ENCODE measurements at places on chromosomes 16 and 17. TPM values are rescaled to one million over a fixed set of nuclear protein-coding genes. Genes with fewer than 3 reads are reported as not detected.
A peak's percentile ranks its signal among the peaks of the same experiment; 100 is the strongest.

DNA sequence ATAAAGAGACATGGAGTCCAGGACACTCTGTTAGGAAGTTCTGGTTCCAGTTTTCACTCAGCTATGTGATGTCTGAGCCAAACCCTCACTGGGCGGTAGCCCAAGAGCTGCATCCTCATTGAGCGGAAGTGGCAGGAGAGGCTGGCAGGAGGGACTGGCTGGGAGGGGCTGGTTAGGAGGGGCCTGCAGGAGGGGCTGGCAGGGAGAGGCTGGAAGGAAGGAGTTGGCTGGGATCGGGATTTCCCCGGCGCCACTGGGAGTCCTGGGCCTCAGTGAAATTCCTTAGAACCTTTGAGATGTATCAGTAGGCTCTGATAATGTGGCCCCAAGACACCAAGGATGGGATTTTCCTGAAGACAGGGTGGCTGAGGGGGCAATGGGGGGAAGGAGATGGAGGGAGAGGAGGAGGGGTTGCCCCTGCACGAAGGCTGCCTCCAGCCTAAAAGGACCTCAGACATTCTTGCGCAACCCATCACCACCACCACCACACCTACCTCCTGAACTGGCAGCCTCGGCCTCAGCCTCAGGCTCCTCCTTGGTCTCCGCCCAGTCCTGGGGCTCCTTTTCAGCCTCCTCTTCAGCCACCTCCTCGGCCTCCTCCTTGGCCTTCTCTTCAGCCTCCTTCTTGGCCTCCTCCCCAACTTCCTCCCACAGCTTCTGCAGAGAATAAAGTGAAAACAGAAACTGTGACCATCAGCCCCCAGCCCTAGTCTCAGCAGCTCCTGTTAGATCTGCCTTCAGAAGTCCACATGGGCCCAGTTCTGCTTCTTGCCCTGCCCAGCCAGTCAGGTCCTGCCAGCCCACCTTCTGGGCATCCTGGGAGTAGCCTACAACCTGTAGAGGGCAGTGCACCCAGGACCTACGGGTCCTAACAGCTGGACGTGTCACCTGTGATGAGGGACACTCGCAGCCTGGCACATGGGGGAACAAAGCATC, 31.7 kb downstream of the CNGB1 start:
- DNase-seq = peak; percentile 2

- DNase-seq = no peak
These were observed 83.3 kb downstream of the HS3ST3A1 start for GRCh38 chr17:13518261-13519000.

GRCh38 chr17:76485569-76485968, 15.7 kb downstream of the RHBDF2 start:
- DNase-seq = peak; percentile 51

Gene ANKRD13B
- total RNA-seq = 29.6 TPM

DNA sequence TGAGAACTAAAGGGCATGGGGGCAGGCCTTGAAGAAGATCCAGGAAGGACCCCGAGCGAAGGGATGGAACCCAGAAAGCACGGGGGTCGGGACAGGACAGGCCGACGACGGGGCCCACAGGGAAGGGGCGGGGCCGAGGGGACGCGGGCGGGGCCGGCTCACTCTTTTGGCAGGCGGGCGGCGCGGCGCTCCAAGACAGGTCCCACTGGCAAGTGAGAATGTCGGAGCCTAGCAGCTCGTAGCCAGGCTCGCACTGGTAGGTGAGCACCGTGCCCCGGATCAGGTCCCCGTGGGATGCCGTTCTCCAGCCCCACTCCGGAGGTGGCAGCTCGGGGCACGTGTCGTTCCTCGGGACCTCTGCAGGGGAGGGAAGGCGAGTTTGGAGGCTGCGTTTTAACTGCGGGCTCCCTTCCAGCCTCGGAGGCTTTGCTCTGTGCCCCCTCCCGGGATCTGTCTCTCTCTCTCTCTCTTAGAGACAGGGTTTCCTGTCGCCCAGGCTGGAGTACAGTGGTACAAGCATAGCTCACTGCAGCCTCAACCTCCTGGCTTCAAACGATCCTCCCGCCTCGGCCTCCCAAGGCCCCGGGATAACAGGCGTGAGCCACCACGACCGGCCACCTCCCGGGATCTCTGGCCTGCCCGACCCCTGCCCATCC, 13.7 kb upstream of the CDIPT start:
- peak; percentile 44 for DNase-seq

DNA sequence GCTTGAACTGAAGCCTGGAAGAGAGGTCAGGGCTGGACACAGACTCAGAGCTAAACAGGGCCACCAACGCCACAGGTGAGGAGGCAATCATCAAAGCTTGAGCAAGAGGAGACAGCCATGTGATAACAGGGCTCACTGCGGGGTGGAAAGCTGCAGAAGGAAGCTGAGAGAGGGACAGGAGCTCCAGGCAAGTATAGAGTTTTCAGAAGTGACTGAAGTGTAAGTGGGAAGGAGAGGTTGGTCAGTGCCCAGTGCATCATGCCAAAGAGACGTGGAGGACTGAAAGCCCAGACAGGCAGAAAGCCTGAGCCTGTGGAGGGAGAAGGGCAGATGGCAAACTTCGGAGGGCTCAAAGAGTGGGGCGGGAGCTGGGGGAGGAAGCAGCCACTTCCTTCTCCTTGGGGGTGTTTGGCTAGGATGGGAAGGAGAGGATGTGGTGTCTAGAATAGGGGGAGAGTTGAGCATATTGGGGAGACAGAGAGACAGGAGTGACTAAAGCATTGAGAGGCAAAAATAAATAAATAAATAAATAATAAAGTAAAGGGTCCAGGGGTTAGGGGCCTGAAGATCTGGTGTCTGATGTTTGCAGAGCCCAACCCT, 2.6 kb downstream of the KIFC3 start:
- no peak for DNase-seq

DNA sequence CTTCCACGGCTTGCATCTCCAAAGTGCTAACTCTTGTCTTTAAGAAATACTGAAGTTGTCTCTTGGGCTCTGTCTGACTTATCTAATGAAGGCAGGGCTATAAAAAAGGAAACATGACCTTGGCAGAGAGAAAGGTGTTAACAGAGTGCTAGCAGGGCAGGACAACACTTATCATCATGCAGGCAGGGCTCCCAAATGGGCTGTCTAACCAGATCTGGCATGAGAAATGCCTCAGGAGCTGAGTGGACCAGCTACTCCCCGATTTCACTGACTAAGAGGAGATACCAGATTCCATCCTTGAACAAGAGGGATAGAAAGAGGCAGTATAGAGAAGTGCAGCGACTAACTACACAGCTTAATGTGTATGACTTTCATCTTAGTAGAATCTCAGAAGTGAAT, 32.6 kb downstream of the PMP22 start:
- no peak for DNase-seq

Gene AURKB
- total RNA-seq = 166 TPM

DNA sequence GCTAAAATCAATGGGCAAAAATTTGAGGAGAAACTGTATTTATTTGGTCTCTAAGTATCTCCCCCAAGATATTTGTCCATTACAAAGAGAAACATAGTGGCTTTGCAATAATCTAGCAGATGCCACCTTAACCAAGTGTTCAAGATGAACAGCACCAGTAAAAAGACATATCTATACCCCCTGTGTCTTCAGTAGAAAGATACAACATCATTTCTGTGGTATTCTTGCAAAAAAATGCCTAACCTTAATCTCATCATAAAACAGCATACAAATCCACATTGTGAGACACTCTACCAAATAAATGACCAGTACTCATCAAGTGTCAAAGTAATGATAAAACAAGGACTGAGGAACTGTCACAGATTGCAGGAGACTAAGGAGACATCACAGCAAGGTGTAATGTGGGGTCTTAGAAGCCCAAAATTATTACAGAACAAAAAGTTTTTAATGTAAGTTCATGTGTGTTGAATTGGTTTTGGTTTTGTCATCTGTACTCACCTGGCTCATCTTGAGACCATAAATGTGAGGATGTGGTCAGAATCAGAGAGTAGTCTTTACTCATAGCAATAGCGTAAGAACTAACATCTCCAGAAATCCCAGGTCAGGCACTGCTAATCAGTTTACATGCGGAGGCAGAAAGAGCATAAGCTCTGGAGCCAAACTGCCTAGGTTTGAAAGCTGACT, 77.2 kb downstream of the AATF start:
- no peak for DNase-seq

DNA sequence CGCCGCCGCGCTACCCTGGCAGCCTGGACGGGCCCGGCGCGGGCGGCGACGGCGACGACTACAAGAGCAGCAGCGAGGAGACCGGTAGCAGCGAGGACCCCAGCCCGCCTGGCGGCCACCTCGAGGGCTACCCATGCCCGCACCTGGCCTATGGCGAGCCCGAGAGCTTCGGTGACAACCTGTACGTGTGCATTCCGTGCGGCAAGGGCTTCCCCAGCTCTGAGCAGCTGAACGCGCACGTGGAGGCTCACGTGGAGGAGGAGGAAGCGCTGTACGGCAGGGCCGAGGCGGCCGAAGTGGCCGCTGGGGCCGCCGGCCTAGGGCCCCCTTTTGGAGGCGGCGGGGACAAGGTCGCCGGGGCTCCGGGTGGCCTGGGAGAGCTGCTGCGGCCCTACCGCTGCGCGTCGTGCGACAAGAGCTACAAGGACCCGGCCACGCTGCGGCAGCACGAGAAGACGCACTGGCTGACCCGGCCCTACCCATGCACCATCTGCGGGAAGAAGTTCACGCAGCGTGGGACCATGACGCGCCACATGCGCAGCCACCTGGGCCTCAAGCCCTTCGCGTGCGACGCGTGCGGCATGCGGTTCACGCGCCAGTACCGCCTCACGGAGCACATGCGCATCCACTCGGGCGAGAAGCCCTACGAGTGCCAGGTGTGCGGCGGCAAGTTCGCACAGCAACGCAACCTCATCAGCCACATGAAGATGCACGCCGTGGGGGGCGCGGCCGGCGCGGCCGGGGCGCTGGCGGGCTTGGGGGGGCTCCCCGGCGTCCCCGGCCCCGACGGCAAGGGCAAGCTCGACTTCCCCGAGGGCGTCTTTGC, 3.1 kb downstream of the HIC1 start:
- no peak for DNase-seq

- no peak for DNase-seq
These were observed 875 bp downstream of the PRKCB start for GRCh38 chr16:23836404-23837311.

Gene CLDN7
- 0.17 TPM for total RNA-seq

DNA sequence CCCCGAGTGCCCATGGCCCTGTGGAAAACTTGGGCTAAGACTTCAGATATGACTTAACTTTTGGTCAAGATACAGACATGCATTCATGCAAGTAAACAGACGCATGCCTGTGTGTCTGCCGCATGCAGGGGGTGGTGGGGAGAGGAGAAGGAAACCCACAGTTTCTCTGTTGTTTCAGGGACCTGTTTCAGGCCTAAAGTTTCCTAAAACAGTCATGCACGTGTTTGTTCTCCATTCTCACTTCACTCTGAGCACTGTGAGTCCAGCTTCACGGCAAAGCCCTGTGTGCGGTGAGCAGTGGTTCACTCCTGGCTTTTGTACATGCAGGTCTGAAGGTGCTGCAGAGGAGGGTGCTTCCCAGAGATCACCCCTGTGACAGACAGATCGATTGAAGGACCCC, 158.7 kb downstream of the FOXL1 start:
- no peak for DNase-seq
